ENCODE measurements at places on chromosomes 13 and 19. TPM values are rescaled to one million over a fixed set of nuclear protein-coding genes. Genes with fewer than 3 reads are reported as not detected.

QPCTL gene
- total RNA-seq: 30.1 TPM

KIR2DL3 gene
- not detected for total RNA-seq

NKG7 gene
- total RNA-seq: not detected

KRTDAP gene
- 1.4 TPM for total RNA-seq

ZNF850 gene
- total RNA-seq: 0.72 TPM

Data from hair follicular keratinocyte (primary cell).